ENCODE measurements at places on chromosomes 11 and 22. TPM values are rescaled to one million over a fixed set of nuclear protein-coding genes. Genes with fewer than 3 reads are reported as not detected.

The OR4C13 gene
- not detected for total RNA-seq

The TRIOBP gene
- 90.1 TPM for total RNA-seq

The SEZ6L gene
- 0.08 TPM for total RNA-seq

The RAB38 gene
- 0.70 TPM for total RNA-seq

The F2 gene
- not detected for total RNA-seq

The NUCB2 gene
- 111 TPM for total RNA-seq

The PGR gene
- 6.6 TPM for total RNA-seq

The OR8D4 gene
- not detected for total RNA-seq

The TBC1D22A gene
- total RNA-seq, result 14.6 TPM

The OR52I1 gene
- total RNA-seq, result not detected

The PARVA gene
- total RNA-seq, result 65.3 TPM

The UCP3 gene
- 13.1 TPM for total RNA-seq

The TMEM121B gene
- 2.2 TPM for total RNA-seq

The NAP1L4 gene
- 168 TPM for total RNA-seq

The EXPH5 gene
- total RNA-seq, result 2.2 TPM

The NCAM1 gene
- 250 TPM for total RNA-seq

The TMEM138 gene
- total RNA-seq, result 18.0 TPM

The SYT8 gene
- not detected for total RNA-seq

The TMEM191C gene
- 1.2 TPM for total RNA-seq

The NAALADL1 gene
- total RNA-seq, result 3.4 TPM

The CCND1 gene
- total RNA-seq, result 145 TPM

The GRM5 gene
- total RNA-seq, result not detected

The OTOG gene
- total RNA-seq, result not detected

The CD6 gene
- total RNA-seq, result 0.22 TPM

The BSX gene
- total RNA-seq, result not detected

The BCR gene
- total RNA-seq, result 29.0 TPM

The CHADL gene
- total RNA-seq, result 26.4 TPM

The SPON1 gene
- total RNA-seq, result 5.0 TPM

The MMP20 gene
- total RNA-seq, result not detected

Measured in Right ventricle myocardium inferior (tissue), 1 donor.